Gastrocnemius medialis (tissue), 4 donors: ENCODE measurements at places on chromosomes 11 and 22. TPM values are rescaled to one million over a fixed set of nuclear protein-coding genes. Genes with fewer than 3 reads are reported as not detected.

GRCh38 chr11:124844664-124845079 is 20.6 kb upstream of the ROBO3 start:
- DNase-seq = no peak

GRCh38 chr11:88474655-88475054 is 137.1 kb upstream of the CTSC start:
- no peak for DNase-seq

GRCh38 chr22:23763579-23763945 is 772 bp downstream of the C22orf15 start:
- DNase-seq = peak; percentile 30

- DNase-seq = no peak
These were observed 244.3 kb downstream of the FAM76B start for GRCh38 chr11:95545116-95545875.

DNA sequence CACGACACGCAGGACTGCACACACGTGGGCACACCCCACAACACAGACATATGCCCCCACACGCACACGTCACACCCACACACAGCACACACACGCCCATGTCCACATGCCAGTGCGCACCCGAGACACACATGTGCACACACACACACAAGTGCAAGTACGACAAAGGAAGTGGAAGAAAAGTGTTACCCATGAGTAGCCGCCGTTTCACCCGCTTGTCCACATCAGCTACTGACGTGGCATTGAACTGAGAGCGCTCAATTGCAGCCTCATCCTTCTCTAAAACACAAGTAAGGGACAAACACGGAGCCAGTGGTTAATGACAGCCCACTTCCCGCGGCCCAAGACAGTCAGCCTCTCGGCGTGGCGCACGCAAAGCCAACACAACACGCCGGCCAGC is 68.4 kb upstream of the TTLL12 start:
- no peak for DNase-seq

DNA sequence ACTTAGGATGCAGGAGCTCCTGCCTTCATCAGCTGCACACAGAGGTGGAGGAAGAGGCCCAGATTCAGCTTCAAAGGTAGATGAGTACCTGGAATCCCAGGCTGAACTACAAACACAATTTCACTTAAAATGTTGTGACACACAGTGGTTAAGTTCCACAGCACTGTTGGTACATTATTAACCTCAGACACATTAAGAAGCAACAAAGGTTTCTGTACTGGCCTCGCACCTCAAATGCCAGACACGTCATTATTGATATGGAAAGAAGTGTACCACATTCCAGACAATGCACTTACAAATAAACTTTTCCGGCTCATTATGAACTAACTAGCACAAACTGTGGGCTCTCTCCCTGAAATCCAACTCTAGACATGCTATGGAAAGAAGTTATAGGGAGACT is 34.6 kb downstream of the PRDM10 start:
- no peak for DNase-seq

DNA sequence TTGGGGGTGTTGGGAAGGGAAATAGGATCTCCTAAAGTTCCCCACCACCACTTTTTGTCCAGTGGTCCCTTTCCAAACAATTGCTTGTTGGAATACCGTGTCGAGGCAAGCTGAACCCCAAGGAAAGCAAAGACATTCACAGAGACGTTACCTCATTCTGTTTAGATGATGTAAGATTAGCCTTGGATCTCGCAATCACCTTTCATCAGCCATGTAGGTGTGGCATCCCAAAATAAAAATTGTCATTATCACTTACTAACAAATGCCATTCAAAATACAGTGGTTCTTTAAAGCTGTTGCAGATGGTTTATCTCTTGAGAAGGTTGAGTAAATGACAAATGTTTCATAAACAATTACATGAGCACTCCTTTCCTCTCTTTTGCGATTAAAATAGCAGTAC is 86.5 kb upstream of the SLC25A18 start:
- DNase-seq = no peak

- DNase-seq = no peak
These were observed 6.5 kb downstream of the FAR1 start for GRCh38 chr11:13674799-13675509.

DNA sequence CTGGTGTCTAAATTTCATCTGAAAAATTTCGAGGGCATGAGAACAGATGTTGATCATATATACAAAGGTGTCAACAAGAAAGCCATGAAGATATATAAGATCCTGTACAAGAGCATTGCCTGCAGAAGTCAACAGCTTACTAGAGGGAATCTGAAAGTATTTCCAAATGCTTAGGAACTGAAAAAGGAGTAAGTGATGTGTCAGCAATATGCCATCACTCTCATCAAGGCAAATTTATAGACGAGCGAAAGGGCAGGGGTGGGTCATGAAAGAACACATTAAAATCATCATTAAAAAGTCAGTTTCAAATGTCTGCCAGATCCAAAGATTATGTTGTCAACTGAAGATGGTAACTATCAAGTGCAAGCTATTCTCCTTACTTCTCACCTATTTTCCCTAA is 1299.0 kb downstream of the LRRC4C start:
- DNase-seq = no peak

DNA sequence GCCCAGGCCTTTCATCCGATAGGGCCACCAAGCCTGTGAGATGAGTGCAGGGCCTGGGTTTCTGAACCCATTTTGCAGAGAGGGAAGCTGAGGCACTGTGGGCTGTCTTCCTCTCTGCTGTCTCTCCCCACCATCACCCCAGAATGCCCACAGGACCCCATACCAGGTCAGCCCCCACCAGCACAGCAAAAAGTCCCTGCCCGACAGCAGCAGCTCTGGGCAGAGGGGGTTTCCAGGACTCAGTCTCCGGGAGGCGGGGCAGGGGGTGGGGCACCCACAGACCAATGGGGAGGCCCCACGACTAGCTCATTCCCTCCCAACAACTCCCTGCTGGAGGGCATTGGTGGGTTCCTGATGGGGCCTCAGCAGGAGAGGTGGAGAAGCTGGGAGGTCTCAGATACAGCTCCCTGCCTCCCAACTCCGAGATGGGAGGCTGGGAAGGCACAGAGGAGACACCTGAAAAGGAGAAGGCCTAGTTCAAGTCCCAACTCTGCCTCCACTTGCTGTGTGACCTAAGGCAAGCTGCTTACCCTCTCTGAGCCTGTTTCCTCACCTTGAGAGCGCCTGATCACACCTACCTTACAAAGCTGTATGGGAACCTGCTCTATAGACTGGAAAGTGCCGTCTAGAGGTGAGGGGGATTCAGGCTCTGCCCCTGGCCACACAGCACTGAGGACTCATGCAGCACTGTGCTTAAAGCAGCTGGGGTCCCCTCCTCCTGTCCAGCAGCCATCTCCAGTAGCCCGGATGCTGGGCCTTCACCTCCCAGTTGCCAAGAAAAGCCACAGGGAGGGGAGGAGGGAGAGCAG is 3.5 kb downstream of the CBX7 start:
- DNase-seq = peak; percentile 71

DNA sequence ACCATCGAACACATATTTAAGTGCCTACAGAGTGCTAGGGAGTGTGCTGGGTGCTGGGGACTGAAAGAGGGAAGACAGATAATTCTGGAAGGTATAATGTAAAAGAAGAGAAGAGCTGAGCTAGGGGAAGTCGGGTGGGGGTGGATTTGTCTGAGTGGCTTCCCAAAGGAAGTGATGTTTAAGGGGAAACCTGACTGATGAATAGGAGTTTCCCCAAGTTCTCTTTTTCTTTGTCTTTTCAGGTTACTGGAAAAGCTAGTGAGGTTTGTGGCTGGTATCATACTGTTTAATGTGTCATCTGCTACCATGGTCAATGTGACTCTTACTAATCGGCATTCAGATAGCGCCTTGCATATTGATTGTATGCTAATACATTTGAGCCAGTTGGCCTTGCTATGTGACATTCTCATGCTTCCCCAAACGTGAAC is 151.6 kb upstream of the MTMR2 start:
- no peak for DNase-seq

- DNase-seq = no peak
These were observed 3.5 kb upstream of the ASRGL1 start for GRCh38 chr11:62333768-62334167.

GRCh38 chr11:10580623-10581022 is 12.2 kb upstream of the LYVE1 start:
- no peak for DNase-seq

DNA sequence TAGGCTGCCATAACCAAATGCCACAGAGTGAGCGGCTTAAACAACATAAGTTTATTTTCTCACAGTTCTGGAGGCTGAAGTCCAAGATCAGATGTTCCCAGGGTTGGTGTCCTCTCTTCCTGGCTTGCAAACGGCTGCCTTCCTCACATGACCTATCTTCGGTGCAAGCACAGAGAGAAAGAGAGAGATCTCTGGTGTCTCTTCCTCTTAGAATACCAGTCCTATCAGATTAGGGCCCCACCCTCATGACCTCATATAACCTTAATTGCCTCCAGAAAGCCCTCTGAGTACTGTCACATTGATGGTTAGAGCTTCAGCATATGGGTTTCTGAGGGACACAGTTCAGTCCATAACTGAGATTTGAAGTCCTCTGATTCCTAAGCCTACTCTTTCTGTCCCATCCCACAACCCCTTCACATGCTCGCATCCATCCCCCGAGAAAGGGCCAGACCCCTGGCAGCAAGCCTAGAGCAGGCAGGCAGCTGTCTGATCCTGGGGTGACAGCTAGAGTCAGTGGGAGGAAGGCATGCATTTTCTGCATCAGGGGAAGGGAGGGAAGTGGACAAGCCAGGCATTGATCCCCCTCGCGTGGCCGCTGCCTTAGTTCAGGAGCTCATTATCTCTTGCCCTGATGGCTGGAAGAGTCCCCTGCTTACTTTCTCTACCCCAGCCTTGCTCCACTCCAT is 114.1 kb downstream of the FAR1 start:
- no peak for DNase-seq

- DNase-seq = no peak
These were observed 53.4 kb downstream of the SLC1A2 start for GRCh38 chr11:35365961-35366360.

- no peak for DNase-seq
These were observed 47.2 kb downstream of the DBX1 start for GRCh38 chr11:20113149-20113438.

GRCh38 chr11:46721286-46721685 is 2.3 kb downstream of the F2 start:
- no peak for DNase-seq

- DNase-seq = no peak
These were observed 1.7 kb downstream of the CYB5R2 start for GRCh38 chr11:7671347-7672215.

GRCh38 chr22:37636186-37636948 is 3.1 kb upstream of the SH3BP1 start:
- no peak for DNase-seq

DNA sequence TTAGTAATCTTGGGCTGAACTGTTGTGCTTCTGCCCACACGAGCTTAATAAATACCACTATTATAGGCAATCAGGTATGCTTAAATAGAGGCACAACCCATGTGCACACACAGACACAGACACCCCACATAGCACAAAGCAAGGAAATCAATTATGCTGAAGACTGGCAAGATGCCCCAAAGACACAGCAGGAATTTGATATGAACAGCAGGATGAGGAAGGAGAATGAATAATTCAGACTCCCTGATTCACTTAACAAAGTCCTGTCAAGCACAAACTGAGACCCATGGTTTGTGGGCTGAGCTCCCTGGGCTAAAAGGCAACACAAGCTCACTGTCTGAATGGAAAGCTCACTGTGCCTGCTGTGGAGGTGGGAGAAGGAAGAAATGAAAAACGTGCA is 42.5 kb downstream of the RBFOX2 start:
- DNase-seq = no peak

DNA sequence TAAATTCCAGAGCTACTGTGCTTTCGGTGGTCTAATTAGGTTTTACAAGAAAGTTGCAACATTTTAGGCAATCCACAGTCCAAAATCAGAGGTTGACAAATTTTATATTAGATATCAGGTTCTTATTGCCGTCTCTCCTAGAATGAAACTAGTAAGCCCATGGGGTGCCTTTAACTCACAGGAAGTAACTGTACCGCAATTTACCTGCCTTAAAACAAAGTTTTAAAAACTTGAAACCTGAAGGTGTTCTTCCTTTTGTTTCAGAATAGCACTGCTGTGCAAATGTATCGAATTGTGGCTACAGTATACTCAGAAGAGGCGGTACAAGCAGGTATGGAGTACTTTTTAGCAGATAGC is 77.2 kb downstream of the PISD start:
- no peak for DNase-seq

OLFML1 gene
- 4.0 TPM for total RNA-seq

KRTAP5-11 gene
- total RNA-seq = not detected

TMEM191C gene
- total RNA-seq = not detected

OR8G5 gene
- total RNA-seq = not detected

FGF19 gene
- not detected for total RNA-seq

RNF215 gene
- 8.1 TPM for total RNA-seq

ZBTB16 gene
- 156 TPM for total RNA-seq

IL17REL gene
- total RNA-seq = not detected
